ENCODE measurements at places on chromosomes 12 and 14.

DNA sequence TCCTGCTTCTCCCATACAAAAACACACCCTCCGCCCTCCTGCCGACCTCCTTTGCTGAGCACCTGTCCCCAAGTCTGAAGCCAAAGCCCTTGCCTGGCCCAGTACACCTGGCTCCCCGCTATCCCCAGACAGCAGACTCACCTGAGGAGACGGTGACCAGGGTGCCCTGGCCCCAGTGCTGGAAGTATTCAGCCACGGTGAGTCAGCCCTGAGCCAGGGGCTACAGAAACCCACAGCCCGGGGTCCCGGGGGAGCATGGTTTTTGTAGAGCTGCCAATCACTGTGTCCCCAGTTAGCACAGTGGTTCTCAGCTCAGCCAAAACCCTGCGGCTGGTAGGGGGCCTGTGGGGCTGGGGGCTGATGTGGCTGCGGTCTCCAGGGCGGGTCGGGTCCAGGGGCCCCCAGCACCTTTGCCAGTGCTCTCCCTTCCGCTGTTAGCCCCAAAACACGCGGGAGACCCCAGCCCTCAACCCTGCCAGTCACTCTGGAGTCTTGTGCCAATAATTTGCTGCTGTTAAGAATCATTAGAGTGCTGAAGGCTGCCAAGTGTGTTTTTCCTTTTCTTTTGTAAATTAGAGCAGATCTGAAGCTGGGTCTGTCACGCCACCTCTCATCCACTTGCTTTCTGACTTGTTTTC lies 339.0 kb downstream of the TMEM121 start:
- no peak for DNase-seq

DNA sequence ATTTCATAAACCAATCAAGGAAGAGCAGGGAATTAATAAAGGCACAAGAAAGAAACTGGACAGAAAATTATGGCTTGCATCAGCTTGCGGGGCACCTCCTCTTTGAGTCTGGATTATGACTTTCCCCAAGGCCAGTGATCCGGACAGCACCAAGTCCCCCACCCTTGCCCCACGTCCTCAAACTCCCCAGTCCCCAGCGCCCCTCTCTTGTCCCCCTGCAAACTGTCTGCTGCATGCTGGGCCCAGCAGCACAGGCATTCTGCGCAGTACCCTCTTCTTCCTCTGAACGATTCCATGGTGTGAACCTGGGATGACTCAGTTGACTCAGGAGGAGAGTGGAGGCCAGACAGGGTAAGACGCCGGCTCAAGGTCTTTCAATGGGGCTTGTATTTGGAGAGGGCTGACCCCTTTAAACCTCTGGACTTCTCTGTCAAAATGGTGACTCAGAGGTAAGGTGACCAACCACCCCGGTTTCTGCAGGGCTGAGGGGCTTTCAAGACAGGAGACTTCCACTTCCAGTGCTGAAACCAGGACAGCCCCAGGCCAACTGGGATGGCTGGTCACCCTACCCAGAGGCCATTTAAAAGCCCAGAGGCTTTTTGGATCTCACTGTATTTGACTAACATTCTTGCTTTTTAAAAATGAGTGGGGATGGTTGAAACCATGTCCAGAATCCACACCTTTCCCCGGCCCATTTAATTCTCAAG lies 13.5 kb downstream of the C14orf132 start:
- DNase-seq = no peak

- DNase-seq = no peak
Measured at GRCh38 chr12:53560912-53561589, 53.8 kb upstream of the NPFF start.

DNA sequence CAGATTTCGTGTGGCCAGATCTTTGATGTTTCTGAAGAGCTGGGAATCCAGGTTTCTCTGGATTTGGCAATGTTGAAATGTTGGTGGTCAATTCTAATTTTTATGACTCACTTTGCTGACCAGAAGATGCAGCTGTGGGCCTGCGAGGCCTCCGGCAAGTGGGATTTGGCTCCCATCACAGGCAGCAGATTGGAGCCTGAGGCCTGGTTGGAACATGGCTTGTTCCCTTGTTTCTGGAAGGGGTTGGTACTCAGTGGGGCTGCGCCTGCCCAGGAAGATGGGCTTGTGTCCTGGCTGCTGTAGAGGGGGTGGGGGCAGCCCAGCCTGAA lies 23.1 kb downstream of the FBRSL1 start:
- no peak for DNase-seq

- DNase-seq = no peak
Measured at GRCh38 chr14:104288272-104288671, 149.9 kb downstream of the KIF26A start.

GRCh38 chr14:61698206-61698980 lies 3.1 kb downstream of the HIF1A start:
- DNase-seq = no peak

- DNase-seq = no peak
Measured at GRCh38 chr12:49201595-49202295, 12.9 kb upstream of the TUBA1A start.

- DNase-seq = no peak
Measured at GRCh38 chr14:28671425-28671824, 95.2 kb upstream of the FOXG1 start.

- DNase-seq = no peak
Measured at GRCh38 chr14:36666416-36667206, 5.0 kb downstream of the PAX9 start.

GRCh38 chr14:54175298-54175942 lies 218.8 kb upstream of the BMP4 start:
- no peak for DNase-seq

DNA sequence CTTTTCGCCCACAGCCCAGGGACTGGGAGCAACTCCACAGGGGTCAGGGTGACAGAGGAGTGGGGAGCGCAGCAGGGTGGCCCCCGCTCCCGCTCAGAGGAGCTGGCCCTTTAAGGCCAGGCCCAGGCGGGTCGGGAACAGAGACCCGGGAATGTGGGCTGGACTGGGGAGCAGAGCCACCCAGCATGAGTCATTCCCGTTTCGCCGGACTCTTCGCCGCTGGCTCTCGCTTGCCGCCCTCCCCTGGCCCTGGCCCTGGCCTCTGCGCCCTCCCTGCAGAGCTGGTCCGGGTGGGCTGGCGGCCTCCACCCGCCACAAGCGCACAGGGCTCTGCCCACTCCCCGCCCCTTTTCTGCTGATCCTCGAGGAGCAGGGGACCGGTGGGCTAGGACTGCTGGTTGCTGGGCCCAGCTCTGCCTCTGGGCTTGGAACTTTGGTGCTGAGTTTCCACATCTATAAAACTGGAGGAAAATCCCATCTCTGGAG lies 92.8 kb downstream of the NINJ2 start:
- DNase-seq = no peak

DNA sequence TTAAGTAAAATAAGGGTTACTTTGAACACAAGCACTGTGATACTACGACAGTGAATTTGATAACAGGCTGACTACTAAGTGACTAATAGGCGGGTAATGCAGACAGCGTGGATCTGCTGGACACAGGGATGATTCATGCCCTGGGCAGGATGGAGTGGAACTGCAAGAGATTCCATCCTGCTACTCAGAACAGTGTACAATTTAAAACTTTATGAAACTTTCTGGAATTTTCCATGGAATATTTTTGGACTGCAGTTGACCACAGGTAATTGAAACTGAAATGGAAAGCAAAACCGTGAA lies 46.0 kb downstream of the YEATS4 start:
- DNase-seq = no peak

- no peak for DNase-seq
Measured at GRCh38 chr12:71721783-71722505, 32.7 kb upstream of the RAB21 start.

GRCh38 chr14:94051115-94051514 lies 25.0 kb downstream of the OTUB2 start:
- DNase-seq = no peak

DNA sequence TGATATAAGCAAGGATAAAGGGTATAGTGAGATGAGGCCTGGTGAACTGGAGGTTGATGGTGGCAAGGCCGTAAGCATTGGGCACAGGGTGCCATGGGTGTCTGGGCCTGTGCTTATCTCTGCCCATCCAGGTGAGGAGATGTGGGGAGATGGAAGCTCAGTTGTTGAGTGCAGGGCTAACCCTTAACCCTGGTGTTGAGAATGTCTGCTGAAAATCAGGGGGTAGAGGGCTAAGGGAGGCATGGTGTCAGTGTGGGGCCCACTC lies 86.1 kb downstream of the SYNE2 start:
- no peak for DNase-seq

- DNase-seq = no peak
Measured at GRCh38 chr12:112096667-112097066, 11.9 kb downstream of the NAA25 start.

DNA sequence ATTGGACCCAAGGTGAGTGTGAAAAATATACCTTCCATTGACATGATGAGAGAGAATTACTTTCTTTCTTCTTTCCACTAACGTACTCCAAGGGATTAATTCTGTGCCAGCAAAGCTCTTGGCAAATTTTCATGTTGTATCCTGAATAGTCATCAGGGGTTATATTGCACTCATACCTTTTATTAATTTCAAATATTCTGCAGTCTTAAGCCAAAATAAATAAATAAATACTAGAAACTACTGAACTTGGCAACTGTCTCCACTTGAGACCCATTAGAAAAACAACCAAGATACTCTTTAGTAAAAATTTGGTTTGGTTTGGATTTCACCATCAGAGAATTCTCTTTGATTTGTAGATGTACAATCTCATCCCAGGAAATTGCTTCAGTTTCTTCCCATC lies 22.1 kb upstream of the CLEC14A start:
- DNase-seq = no peak

GRCh38 chr12:9604287-9604686 lies 3.4 kb downstream of the KLRB1 start:
- DNase-seq = no peak

DNA sequence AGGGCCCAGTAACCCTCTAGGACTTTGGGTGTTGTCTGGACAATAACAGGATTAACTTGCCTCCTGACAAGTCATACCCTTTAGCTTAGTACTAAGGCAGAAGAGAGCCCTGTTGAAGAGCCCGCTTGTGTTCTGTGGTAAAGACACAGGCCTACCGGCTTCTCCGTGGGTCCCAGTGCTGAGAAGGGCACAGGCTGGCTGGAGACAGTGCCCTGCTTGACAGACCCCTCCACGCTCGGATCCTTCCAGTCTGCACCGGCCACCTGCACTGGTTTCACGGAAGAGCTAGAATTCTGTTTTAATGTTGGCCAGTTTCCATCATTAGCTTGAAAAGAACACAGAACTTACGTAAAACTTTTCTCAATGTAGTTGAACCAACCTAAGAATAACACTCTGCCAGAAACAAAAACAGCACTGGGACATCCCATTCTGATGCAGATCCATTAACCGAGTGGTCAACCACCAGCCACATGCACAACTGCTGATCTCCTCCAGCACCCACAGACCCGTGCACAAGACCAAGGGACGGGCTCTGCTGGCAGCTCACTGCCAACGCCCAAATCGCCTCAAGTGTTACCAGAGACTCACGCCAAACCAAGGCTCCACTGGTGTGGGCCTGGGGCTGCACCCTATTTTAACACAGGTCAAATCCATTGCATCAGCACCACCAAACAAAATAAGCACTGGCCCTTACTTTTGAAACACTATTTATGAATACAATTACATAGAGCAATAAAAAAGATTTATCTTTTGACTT lies 27.1 kb downstream of the ZFYVE21 start:
- no peak for DNase-seq

GRCh38 chr12:66852091-66852490 lies 173.2 kb upstream of the GRIP1 start:
- no peak for DNase-seq

- no peak for DNase-seq
Measured at GRCh38 chr12:58741226-58741625, 179.1 kb downstream of the LRIG3 start.

DNA sequence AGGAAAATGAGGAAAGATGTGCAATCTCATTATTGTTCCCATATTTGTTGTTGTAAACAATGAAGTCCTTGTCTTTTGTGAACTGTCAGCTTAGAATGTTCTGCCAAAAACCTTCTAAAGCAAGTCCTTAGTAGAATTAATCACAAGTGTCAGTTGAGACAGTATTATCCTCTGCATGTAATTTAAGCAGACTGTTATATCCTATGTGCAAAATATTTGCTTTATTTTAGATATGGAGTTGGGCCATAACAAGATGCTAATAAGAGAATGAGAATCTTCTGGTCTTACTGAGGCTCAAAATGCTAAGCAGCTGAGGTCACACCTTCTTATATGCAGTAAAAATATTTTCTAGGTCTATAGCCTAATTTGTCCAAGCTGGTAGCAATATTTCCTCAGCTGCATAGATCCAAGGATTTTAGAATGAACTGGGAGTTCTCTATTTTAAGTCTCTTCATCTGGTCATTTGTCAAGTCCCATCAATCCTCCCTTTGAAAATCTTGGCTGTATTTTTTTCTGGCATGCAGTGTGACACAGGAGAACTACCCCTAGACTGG lies 222.3 kb upstream of the NAV3 start:
- DNase-seq = no peak

DNA sequence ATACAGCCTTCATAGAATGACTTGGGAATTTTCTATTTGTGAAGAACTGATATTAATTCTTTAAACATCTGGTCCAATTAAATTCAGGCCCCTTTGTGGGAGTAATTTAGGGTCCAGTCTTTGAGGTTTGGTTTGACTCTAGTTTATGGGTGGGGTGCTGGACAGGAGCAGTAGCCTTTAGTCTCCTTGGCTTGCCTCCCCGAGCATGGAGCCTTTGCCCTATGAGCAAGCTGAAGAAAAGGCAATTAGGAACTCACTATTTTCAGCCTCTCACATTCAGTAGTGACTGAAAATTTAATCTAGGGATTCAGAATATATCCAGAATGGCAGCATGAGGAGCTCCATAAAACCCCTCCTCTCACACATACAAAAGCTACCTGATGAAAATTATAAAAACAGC lies 161.1 kb downstream of the TRHDE start:
- DNase-seq = no peak

DNA sequence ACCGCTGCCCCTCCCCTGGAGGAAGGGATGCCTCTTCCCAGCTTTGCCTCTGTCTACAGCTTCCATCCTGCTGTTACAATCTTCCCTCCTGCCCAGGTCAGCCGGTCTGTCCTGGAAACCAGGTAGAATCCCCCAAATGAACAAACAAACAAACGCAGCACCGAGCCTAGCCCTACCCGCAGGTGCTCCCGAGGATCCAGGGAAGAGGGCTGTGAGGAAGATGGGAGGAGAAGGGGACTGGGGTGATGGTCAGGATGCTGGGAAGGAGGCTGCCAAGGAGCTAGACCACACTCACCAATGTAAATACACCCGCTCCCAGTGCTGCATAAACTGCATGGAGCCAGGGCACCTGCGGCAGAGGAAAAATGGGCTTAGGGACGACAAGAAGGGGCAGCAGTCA lies 16.6 kb downstream of the FAIM2 start:
- no peak for DNase-seq

DNA sequence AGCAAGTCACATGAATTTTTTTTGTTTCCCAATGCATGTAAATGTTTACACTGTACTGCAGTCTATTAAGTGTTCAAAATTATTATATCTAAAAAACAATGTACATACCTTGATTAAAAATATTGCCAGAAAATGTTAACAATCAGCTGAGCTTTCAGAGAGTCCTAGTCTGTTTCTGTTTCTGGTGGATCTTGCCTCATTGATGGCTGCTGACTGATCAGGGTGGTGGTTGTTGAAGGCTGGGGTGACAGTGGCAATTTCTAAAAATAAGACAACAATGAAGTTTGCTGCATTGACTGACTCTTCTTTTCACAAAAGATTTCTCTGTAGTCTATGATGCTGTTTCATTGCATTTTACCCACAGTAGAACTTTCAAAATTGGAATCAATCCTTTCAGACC lies 16.6 kb upstream of the KLRD1 start:
- no peak for DNase-seq
